ENCODE measurements at places on chromosomes 4 and X. TPM values are rescaled to one million over a fixed set of nuclear protein-coding genes. Genes with fewer than 3 reads are reported as not detected.

GAB3 gene
- polyA plus RNA-seq: 4.5 TPM

FGF2 gene
- polyA plus RNA-seq: 17.0 TPM

CLDN22 gene
- not detected for polyA plus RNA-seq

DCAF4L1 gene
- 0.05 TPM for polyA plus RNA-seq

APLN gene
- 0.82 TPM for polyA plus RNA-seq

UCP1 gene
- not detected for polyA plus RNA-seq

SPANXC gene
- not detected for polyA plus RNA-seq

AKAP4 gene
- polyA plus RNA-seq: not detected

VCX3A gene
- not detected for polyA plus RNA-seq

CLRN2 gene
- not detected for polyA plus RNA-seq

DCLK2 gene
- polyA plus RNA-seq: 10.1 TPM

MRPL1 gene
- 11.0 TPM for polyA plus RNA-seq

PLS3 gene
- 35.7 TPM for polyA plus RNA-seq

- no peak for DNase-seq
Observed at GRCh38 chrX:56860888-56861287, 131.8 kb downstream of the NBDY start.

- no peak for DNase-seq
Observed at GRCh38 chr4:8194306-8195242, 4.5 kb upstream of the SH3TC1 start.

- no peak for DNase-seq
Observed at GRCh38 chr4:40205259-40206198, 8.7 kb downstream of the RHOH start.

DNA sequence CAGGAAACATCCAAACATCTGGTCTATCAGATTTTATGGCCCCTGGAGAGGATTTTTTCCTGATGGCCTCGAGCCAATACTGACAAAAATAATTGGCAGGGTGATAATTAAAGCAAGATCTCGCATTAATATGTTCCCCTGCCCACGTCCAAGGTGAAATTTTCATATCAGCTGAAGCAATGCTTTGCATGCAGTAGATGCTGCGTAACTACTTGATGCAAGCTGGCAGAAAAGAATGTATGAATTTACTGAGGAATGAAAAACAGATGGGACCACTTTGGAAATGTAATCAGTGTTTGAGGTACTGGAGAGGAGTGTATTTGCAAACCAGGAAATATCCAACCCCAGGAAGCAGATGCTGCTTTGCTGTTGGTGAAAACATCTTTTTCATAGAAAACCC, 36.8 kb upstream of the REST start:
- DNase-seq: peak; percentile 67

GRCh38 chr4:110641218-110641617, 18.3 kb upstream of the PITX2 start:
- DNase-seq: no peak

GRCh38 chrX:103741879-103742278, 31.2 kb downstream of the TMEM31 start:
- DNase-seq: no peak

DNA sequence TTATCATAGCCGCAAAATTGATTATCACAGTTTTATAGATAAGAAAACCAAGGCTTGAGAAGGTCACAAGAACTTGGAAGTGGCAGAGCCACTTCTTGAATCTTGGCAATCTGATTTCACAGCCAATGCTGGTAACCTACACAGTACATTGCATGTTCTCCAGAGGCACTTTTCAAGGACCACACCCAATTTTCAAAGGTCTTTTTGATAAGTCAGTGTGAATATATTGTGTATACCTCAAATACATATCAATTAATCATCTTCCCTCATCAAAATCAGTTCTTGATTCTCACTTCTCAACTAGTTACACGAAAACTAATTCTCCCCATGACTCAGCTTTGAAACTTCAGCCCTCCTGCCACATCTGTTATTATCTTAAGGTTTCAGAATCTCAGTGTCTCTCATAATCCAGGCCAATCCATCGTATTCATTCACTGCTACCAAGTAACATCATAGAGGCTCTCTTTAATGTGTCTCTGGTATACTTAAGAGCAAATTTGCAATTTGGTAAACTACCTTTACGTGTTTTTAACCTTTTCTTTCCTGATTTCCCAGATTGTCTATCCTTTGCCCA, 16.8 kb downstream of the CAMK2D start:
- no peak for DNase-seq

GRCh38 chr4:105632599-105632998, 75.9 kb downstream of the INTS12 start:
- DNase-seq: no peak

DNA sequence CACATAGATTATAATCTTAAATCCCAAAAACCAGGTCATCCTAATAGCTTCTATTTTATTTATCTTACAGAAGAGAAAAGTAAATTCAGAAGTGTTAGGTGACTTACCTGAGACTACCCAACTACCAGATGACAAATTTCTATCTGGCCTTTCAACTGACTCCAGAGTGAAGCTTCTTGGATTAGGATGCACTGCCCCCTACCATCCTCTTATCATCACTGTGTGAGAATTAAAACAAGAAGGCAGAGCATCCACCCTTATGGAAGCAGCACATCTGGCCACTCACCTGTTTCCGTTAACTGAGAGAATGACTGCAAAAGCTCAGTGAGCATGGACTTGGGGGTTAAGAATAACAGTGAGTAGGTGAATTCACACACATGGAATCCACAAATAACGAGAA, 502.6 kb upstream of the TECRL start:
- no peak for DNase-seq

DNA sequence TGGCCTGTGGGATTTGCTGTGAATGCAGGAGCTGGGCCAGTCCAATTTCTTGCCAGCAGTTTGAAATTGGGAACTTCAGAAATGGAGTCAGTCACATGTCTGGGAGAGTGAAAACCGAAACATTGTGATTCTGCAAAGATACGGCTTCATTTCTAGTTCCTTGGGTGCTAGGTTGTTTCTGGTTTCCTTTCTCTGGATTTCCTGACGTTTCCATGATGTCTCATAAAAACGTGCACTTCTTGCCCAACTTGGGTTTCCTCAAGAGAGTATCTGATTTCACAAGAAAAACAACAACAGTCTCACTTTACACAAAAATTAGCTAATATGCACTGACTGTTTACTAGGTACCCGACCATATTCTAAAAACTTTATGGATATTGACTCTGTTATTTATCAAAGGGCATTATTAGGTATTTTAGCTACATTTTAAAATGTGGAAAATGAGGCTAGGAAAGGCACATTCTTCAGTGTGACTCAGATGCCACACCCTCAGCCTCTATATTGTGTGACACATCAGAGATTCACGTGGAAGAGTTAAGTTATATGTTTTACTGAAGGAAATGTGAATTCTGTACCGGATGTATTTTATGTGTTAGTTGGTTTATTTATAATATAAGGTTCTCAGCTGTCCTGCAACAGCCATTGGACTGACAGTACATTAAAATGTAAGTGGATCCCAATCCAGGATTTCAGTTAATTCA, 225.0 kb upstream of the PUDP start:
- DNase-seq: no peak

- peak; percentile 20 for DNase-seq
Observed at GRCh38 chr4:8477095-8477635, 36.6 kb downstream of the TRMT44 start.

GRCh38 chr4:177384856-177385397, 57.3 kb downstream of the AGA start:
- no peak for DNase-seq

- DNase-seq: peak; percentile 68
Observed at GRCh38 chrX:40109288-40110008, 11.7 kb upstream of the BCOR start.

DNA sequence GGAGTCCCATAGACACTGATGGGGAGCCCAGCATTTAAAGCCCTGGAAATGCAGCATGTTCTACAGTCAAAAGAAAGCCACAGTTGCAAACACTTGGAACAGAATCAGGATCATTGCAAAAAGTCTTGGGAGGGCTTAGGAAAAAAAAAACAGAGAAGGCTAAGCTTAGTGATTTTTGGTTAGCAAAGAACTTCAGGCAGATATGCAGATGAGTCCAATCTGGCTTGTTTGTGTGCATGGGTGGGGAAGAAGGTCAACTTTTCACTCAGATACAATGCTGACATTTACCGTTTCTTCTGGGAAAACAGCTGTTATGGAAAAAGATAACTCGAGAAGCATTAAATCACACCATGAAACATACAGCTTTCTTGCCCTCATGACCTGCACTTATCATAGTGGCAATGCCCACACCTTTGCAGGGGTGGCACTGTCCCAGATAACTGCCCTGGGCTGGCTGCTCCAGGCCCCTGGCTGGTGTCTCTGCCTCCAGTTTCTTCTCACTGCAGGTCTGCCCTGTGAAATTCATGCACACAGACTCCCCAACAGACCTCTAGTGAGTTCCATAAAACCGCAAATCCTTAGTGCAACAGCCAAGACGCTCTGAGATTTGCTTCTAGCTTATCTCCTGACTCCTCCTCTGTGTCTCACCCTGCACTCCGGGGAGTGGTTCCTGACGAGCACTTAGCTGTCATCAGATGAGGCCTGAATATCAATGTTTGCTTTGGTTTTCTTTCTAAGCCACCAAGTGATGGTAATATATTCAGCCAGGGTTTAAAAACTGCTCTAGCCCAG, 99.2 kb downstream of the DRD5 start:
- no peak for DNase-seq

DNA sequence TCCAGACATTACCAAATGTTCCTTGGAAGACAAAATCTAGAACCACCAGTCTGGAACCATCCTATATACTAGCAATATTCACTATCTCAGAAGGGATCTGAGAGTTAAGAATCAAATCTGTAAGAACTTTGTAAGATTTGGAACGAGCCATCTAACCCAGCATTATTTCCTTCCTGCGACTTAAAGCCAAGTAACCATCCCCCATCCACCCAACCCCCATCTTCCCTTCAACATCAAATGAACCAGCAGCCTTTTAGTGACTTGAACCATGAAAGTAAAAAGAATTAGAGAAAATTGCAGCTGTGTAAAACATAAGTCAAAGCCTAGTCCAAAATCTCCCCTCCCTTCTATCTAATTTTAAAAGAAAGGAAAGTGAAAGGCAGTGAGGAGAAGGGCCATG, 15.6 kb downstream of the RBM47 start:
- DNase-seq: no peak

- DNase-seq: no peak
Observed at GRCh38 chr4:25941457-25942221, 27.6 kb downstream of the SMIM20 start.

DNA sequence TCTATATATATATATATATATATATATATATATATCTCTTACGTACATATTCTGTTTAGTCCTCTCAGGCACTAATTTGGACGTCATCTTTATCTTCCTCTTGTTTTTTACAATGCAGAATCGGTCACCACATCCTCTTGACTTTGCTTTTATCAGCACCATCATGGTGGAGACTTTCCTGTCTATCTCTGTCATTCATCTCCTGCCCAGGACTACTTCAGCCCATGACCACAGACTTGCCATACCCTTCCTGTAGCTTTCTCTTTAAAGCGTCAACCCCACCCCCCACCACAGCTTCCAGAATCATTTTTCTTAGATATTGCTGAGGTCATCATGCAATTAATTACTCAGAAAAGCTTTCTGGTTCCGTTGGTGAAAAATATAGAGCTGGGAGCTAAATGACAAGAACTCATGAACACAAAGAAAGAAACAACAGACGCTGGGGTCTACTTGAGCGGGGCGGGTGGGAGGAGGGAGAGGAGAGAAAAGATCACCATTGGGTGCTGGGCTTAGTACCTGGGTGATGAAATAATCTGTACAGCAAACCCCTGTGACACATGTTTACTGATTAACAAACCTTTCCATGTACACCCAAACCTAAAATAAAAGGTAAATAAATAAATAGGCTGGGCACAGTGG, 30.5 kb upstream of the PRKX start:
- DNase-seq: no peak

- DNase-seq: no peak
Observed at GRCh38 chr4:80294206-80294605, 27.7 kb downstream of the FGF5 start.
